ENCODE measurements at places on chromosomes 16 and 17. TPM values are rescaled to one million over a fixed set of nuclear protein-coding genes. Genes with fewer than 3 reads are reported as not detected.

Gene INCA1
- total RNA-seq, result 0.86 TPM

Gene KRTAP4-6
- not detected for total RNA-seq

Gene CCDC200
- total RNA-seq, result not detected

Gene LPCAT2
- total RNA-seq, result 7.9 TPM

DNA sequence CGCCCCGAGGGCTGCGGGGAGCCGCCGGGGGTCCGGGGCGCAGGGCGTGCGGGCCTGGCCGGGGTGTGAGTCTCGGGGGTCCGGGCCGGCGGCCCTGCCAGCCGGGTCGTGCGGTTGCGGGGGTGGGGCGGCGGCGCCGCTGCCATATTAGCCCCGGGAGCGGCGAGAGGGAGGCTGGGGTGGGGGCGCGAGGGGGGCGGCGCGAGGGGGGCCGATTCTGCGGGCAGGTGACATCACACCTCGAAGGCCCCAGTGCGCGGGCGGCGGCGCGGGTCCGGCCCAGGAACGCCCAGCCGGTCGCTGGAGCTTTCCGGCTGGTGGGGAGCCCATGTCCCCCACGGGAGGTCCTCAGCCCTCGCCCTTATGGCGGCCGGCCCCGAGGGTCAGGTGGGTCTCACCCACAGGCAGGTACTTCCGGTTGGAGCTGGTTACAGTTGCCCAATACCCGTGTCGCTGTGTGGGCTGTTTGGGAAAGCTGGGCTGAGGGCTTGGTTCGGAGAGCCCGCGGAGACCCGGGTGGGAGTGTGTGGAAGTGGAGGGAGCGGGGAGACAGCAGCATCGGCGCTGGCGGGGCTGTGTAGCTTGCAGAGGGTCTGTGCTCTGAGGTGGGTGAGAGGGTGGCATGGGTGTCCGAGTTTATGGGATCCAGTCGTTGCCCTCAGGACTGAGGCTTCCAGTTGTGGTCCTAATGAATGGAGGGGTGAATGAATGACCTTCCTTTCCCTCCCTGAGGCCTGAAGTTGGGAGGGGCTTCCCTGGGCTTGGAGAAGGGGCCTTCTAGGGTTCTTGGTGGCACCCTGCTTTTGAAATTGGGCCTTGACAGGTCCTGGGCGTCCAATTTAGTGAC lies 804 bp downstream of the ATP6V0C start:
- H3K4me1 ChIP-seq, result peaks cover 53% of the 10 kb centered on the region
- peak overlapping the region; percentile 96 for H3K4me3 ChIP-seq
- H3K27me3 ChIP-seq, result peaks cover 1% of the 10 kb centered on the region
- H3K27ac ChIP-seq, result peak overlapping the region; percentile 90

DNA sequence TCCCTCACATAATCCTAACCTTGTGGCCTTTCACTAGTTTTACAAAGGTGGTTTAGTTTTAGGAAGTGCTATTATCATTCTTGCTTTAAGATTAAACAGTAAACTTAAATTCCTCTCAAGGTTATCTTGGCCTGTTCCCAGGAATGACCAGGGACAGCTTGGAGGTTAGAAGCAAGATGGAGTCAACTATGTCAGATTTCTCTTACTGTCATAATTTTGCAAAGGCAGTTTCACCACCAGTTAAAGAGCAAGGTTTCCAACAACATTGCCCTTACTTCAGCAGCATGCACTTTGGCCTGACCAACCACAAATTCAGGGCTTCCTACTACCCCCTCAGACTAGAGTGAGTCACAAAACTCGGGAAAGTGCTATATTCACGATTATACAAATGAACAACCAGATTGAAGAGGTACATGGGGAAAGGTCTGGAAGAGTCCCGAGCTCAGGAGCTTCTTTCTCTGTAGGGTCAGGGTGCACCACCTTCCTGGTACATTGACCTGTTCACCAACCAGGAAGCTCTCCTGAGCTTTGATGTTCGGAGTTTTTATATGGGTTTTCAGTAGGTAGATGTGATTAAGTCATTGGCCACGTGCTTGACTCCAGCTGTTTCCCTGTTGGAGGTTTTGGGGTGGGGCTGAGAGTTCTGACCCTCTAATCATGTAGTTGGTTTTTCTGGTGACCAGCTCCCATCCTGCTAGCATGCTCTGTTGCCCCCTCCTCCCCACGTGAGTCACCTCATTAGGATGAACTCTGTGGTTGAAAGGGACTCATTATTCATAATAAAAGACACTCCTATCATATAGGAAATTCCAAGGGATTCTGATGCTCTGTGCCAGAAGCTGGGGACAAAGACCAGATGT lies 19.4 kb downstream of the RHOT1 start:
- no peak for DNase-seq
- peaks cover 19% of the 10 kb centered on the region for H3K36me3 ChIP-seq
- no peak overlapping the region for H3K27ac ChIP-seq
- H3K4me3 ChIP-seq, result no peak overlapping the region
- no peaks in the 10 kb centered on the region for H3K4me1 ChIP-seq
- no peaks in the 10 kb centered on the region for H3K27me3 ChIP-seq

- no peak overlapping the region for H3K4me3 ChIP-seq
- no peaks in the 10 kb centered on the region for H3K36me3 ChIP-seq
- no peak overlapping the region for H3K27ac ChIP-seq
- H3K27me3 ChIP-seq, result no peaks in the 10 kb centered on the region
These were observed 159.9 kb downstream of the AXIN2 start for GRCh38 chr17:65401561-65401960.

Measured in neural crest cell (in vitro differentiated cells).